ENCODE measurements at places on chromosomes 16 and 17.

DNA sequence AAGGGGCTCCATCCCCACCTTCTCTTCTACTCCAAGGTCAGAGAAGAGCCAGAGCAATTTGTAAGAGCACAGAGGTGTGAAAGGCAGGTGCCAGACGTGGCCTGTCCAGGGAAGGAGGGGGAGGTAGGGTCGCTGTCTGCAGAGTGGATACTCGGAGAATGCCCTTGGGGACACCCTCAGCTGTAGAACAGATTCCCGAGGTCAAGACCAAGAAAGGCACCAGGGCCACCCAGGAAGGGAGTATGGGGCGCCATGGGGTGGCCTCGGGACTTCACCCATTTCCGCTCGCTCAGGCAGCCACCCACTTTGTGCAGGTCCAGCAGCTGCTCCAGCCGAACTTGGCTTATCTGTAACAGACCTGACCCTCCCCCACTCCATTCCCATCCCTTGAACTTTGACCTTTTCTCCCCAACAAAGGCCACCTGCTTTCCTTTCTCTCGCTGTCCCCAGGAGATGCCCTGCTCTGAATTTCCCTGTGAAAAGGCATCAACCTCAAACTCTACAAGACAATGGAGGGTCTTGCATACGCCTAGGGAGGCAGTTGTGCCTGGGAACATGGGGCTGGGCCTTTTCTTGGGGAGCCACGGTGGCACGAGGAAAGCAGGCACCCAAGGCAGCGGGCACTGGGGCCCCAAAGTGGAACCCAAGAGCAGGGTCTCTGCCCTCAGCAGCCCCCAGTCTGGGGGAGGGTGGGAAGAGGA is 11.3 kb upstream of the AXIN2 start:
- DNase-seq: no peak

GRCh38 chr17:31549121-31549524 is 157.6 kb downstream of the RAB11FIP4 start:
- DNase-seq: no peak

GRCh38 chr16:50467943-50468748 is 80.0 kb upstream of the NKD1 start:
- DNase-seq: peak; percentile 28

- no peak for DNase-seq
Observed at GRCh38 chr17:58156839-58157803, 8.9 kb downstream of the OR4D1 start.

- DNase-seq: no peak
Observed at GRCh38 chr17:59355702-59356325, 24.4 kb downstream of the YPEL2 start.

DNA sequence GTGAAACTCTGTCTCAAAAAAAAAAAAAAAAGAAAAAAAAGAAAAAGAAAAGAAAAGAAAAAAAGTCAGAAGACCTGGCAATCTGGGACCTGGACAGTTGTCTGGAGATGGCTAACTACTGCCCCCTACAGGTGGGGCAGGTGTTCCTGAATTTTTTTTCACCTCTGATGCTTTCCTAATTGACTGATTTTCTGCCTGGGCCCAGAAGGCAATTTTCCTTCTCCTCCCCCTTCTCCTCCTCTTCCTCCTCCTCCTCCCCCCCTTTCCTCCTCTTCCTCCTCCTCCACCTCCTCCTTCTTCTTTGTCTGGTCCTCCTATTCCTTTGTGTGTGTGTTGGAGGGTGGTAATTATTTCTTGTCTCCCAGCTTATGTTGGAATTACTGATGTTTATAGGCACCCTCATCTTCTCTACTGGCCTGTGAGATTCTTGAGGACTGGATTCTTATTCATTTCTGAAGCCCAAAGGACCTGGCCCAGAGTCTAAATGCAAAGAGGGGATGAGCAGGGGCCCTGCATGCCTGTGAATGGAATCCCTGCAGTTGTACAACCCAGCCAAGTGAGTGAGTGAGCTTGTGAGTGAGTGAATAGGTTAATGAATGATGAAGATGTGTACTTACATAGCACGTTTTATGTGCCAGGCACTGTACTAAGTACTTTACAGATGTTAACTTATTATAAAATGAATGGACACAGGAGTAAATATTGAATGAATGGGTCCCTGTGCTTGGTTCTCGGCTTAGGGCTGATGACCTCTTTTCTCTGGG is 26.9 kb downstream of the IRX5 start:
- peak; percentile 14 for DNase-seq

GRCh38 chr17:28684963-28685362 is 23.0 kb downstream of the SUPT6H start:
- peak; percentile 38 for DNase-seq

All from fibroblast of skin of abdomen (primary cell).